ENCODE measurements at places on chromosomes 1 and 21. TPM values are rescaled to one million over a fixed set of nuclear protein-coding genes. Genes with fewer than 3 reads are reported as not detected.

DNA sequence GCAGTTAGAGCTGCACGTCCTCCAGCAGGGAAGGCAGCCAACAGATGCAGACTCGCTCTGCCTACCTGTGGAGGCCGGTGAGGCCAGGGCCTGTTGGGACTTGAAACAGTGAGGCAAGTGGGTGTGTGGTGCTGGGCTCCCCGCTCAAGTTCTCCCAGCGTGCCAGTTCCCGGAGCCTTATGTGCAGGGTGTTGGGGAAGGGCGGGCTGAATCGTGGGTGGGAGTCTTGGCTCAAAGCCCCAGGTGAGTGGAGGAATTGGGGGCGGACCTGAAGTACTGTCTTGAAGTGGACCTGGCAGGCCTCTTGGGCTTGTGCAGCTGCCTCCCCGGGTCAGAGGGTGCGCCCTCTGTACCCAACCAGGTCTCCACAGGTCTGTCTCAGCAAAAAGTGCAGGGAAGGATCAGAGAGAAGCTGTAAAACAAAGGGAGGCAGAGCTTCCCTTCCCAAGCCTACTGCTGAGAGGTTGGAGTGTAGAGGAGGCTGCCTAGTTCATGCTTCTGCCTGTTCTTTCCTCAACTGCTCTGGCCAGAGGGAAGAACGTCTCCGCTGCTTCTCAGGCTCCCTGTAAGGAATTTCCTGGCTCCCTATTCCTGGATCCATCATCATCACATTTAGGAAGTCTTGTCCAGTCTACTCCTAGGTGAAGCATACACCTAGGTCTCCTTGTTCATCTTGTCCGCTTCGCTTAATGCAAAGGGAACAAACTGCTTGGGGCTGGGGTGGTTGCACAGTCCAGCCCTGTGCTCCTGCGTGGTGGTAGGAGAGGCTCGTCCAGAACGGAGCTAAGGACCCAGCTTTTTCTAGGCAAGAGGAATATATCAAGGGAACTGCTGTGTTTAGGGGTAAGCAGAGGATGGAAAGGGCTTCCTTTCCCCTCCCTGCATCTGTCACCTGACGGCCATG, 14.9 kb downstream of the UTP11 start:
- peak; percentile 75 for DNase-seq

DNA sequence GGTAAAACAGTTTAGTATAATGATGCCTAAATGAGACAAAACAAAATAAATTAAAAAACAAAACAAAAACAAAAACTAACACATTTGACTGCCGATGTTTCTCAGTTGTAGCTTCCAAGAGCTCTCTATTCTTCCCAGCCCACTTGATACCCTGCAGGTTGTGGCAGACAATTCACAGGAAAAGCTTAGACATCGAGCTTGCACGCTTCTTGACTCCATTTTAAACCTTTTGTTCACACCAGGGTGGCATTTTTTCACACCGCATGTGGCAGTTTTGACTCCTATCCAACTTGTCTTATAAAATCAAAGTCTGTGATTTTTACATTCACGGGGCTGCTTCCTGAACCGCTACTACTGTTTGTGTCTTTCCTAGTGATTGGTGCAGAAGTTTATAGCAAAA, 575.9 kb downstream of the USP25 start:
- DNase-seq, result no peak

GRCh38 chr1:99352821-99353220, 88.5 kb downstream of the PLPPR4 start:
- DNase-seq, result no peak

DNA sequence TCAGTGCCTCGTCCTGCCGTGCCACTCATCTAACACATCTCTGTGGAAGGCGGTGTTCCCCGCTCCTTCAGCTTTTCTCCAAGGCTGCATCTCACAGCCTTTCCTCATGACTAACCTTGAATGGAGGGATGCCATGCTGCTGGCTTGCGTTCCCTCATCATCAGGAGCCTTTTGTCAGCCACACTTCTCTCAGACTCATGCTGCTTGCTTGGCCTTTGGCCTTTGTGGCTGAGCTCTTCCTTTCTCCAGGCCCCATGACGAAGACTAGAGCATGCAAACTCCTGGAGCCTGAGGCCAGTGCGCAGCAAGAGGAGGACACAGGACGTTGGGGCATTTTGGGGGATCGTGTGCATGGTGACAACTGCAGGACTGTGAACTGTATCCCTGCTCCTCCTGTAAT, 70.8 kb downstream of the SYT2 start:
- DNase-seq, result no peak

NTMT2 gene
- total RNA-seq, result not detected

GRCh38 chr21:27026501-27026900, 59.6 kb upstream of the ADAMTS5 start:
- no peak for DNase-seq

TSPAN2 gene
- 6.1 TPM for total RNA-seq

- peak; percentile 38 for DNase-seq
These were observed 32.6 kb downstream of the CDCP2 start for GRCh38 chr1:54120018-54120697.

PAQR6 gene
- total RNA-seq, result 1.9 TPM

DNA sequence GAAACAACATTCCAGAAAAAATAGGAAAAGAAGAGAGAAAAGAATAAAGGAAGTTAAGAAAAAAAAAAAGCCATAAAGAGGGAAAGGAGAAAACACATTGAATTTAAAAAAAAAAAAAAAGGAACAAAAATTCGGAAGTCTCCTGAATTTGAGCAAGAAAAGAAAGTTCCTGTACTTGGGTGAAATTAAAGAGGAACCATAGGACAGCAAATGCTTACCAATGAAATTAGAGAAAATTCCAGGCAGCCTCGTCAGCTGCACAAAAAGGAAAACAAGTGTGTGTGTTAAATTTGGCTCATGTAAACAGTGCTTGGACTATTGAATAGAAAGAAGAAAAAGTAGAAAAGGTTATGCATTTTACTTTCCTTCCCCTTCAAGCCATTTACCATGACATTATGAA, 4.9 kb downstream of the IL12RB2 start:
- DNase-seq, result no peak

LMX1A gene
- not detected for total RNA-seq

BCAR3 gene
- 23.5 TPM for total RNA-seq

NKAIN1 gene
- not detected for total RNA-seq

AIRE gene
- total RNA-seq, result not detected

- DNase-seq, result no peak
These were observed 119.2 kb downstream of the ZNF644 start for GRCh38 chr1:90902672-90903071.

CYP4Z1 gene
- total RNA-seq, result 2.1 TPM

LEFTY1 gene
- total RNA-seq, result 0.35 TPM

DNA sequence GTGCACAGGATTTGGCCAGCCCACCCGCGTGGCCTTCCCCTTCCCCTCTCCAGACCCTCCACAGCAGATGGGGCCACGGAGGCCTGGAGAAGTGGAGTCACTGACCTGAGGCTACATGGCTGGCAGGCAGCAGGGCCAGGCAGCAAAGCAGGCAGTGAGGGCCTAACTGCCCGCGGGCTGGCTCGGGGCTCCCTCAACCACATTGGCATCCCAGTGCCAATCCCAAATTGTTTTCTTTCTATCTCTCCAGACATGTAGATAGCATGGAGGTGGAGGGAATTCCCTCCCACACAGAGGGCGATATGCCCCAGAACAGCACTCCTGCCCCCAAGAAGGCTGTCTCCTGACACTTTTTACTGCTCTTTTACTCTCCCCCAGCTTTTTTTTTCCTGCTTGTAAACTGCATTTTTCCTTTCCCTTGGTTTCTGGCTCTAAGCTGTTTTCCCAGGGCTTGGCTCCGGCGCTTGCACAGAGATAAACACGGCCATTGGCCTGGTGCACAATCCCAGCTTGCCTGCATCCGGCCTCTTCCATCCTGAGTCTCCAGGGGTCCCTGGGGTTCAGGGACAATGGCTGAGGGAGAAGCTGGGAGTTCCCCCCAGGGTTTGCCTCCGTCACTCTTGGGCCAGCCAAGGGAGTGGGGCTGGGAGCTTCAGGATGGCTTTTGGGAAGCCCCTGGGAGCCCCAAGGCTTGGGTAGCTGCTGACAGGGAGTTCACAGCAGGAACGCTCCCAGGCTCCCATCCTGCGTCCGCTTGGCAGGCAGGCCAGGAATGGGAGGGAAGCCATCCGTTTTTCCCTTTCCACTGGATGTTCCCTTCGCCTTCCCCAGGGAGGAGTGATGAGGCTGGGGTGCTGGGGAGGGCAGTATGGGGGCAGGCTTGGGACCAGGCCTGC, 7.0 kb downstream of the EPHX1 start:
- DNase-seq, result no peak

DNA sequence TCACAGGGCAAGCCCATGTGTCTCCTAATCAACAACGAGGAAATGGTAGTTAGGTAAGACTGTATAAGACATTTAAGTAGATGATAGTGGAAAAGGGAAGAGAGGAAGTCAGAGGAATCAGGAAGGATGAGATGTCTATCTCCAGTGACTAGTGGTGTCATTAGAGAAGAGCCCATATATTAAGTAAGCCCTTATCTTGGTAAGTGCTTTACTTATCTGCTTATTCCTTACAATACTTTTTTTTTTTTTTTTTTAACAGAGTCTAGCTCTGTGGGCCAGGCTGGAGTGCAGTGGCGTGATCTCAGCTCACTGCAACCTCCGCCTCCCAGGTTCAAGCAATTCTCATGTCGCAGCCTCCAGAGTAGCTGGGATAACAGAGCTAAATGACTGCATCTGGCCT, 29.5 kb downstream of the RNF11 start:
- DNase-seq, result no peak

GRCh38 chr21:42245331-42246193, 26.6 kb downstream of the ABCG1 start:
- DNase-seq, result no peak

DNA sequence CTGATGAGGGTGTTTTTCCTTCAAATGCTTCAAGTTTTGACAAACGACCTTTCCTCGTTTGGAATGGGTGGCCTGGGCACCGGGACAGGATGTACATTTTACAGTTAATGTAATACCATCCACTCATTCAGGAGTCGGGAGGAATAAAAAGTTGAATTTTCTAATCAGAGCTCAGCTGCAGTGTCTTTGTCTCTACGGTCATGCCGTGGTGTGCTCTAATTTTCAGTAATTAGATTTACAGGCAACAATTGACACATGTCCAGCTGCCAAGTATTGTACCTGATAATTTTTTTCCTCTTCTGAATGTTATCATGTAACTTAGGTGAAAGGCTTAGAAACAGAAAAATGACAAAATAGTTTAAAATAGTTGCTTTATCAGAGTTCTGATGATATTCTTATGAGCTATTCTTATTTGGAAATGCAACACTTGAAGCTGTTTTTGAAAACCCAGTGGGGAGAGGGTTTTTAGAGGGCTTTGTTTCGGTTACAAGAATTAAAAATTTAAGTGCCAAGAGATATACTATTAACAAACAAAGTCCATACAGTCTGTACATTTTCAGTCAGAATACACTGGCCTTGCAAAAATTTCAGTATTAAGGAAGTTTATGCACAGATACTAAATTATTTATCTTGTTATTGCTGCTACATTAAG, 1.0 kb downstream of the CDKN2C start:
- no peak for DNase-seq

RCC2 gene
- total RNA-seq, result 48.6 TPM

DNA sequence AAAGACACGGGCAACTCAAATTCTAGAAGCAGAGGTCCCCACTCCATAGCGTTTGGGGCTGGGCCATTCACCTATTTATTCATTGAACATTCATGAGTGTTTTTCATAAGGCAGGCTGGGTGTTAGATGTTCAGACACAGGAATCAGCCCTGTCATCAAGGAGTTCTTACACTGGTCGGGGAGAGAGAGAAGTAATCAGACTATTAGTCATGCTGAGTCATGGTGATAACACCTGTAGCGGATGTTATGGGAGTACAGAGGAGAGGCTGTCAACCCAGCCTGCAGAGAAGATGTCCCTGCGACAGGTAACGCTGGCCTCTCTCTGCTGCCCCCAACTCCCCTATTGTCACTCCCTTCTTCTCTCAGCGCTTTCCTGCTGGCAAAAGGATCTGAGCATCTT, 17.2 kb downstream of the LY9 start:
- DNase-seq, result no peak

TMEM234 gene
- total RNA-seq, result 22.3 TPM

DNA sequence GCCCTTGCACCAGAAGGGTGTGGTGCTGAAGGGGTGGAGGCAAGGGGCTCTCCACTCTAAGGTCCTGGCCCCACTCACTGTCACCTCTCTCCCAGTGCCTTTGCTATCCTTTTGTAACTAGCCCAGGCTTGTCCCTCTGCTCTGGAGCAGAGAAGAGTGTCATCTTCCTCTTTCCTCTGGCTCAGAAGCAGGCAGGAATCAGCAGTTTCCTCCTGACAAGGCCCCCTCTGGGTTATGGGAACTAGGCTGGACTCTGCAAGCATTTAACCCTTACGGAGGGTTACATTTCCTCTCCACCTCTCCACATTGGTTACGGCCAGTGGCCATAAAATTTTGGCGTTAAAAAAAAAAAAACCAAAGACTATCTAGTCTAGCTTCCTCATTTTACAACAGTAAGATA, 30.4 kb downstream of the PLXNA2 start:
- no peak for DNase-seq

GRCh38 chr1:8649027-8649426, 168.4 kb downstream of the RERE start:
- no peak for DNase-seq

- no peak for DNase-seq
These were observed 470.5 kb downstream of the LTN1 start for GRCh38 chr21:28522014-28522799.

ATP5PF gene
- total RNA-seq, result 76.7 TPM

DNA sequence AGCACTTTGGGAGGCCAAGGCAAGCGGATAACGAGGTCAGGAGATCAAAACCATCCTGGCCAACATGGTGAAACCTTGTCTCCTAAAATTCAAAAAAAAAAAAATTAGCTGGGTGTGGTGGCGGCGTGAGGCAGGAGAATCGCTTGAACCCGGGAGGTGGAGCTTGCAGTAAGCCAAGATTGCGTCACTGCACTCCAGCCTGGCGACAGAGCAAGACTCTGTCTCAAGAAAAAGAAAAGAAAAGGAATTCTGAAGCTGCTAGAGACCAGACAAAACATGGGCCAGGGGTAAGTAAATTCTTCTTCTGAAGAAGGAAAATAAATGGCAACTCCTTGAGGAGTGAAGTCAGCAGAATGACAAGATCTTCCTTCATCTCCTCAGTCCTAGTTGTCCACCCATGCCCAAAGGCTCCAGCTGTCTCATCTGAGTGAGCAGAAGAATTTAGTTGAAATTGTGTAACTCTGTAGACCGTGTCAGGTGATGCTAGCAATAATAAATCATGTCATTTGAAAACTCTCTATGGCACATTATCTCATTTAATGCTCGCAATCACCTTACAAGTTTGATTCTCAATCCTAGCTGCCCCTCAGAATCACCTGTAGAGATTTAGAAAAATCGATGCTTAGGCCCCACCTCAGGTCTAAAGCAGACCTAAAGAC, 14.3 kb downstream of the PDZK1 start:
- no peak for DNase-seq

UQCRH gene
- 145 TPM for total RNA-seq

LIN28A gene
- total RNA-seq, result not detected

ETS2 gene
- 195 TPM for total RNA-seq

DNA sequence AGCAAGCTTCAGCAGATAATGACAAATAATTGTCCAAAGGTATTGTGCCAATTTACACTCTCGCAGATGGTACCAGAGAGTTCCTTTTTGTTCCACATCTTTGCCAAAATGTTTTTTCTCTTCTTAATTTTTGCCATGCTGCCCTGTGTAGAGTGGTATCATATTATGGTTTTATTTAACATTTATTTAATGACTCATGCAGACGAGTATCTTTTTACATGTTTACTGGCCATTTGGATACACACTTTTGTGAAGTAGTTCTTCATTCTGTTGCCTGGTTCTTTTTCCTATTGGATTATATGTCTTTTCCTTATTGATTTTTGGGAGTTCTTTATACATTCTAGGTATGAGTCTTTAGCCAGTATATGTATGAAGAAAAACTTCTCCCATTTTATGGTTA, 151.1 kb downstream of the PCNX2 start:
- no peak for DNase-seq
